ENCODE measurements at places on chromosomes 16 and 17. TPM values are rescaled to one million over a fixed set of nuclear protein-coding genes. Genes with fewer than 3 reads are reported as not detected.

Gene SLFN12L
- 0.19 TPM for polyA plus RNA-seq

Gene WDR81
- 21.4 TPM for polyA plus RNA-seq

Gene WFIKKN2
- 0.75 TPM for polyA plus RNA-seq

Gene KRTAP2-3
- polyA plus RNA-seq = not detected

Gene MC1R
- 2.6 TPM for polyA plus RNA-seq

Gene CES1
- 0.32 TPM for polyA plus RNA-seq

Gene KRTAP16-1
- polyA plus RNA-seq = not detected

Gene HOXB13
- polyA plus RNA-seq = not detected

Gene CTRB1
- 0.15 TPM for polyA plus RNA-seq

Gene VTN
- 1.2 TPM for polyA plus RNA-seq

DNA sequence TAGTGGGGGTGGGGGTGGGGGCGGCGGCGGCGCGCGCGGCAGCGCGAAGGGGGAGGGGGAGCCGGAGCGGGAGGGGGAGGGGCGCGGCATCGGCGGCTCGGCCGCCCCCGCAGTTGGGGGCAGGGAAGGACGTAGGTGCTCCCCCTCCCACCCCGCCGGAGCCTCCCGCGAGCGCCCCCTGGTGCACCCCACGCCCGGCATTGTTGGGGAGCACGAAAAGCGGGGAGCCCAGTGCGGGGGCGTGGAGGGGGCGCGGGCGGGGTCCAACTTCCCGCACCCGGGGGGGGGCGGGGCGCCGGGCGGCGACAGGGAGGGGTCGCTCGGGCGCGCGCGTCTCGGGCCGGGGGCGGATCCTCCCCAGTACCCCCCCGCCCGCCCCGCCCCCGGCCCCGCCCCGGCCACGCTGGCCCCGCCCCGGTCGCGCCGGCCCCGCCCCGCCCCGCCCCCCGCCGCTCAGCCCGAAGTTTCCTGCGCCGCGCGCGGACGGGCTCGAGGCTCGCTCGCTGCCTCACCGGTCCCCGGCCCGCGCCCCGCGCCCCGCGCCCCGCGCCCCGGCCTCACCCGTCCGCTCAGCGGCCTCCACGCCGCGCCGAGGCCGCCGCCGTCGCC lies at the start of gene CACNA1H:
Gene CACNA1H (plus strand): TSS at position 456 of the 609 bp plus-strand sequence. CDS start 632 bp downstream, outside the sequence.
- DNase-seq = no peak

DNA sequence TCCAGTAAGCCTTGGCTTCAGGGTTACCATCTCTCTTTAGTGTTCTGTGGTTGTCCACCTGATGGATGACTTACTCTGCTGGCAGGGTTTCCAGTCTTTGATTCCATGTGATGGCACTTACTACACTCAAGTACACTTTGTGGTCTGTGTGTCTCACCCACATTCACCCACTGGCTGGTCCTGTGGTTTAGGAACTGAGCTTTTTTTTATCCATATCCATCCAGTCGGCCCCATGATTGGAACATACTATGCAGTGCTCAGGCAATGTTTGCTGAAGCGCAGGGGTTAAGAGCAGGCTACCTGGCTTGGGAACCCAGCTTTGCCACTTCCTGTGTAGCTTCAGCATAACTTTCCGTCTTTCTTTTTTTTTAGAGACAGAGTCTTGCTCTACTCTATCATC lies 2.8 kb upstream of the FUS start:
- no peak for DNase-seq

- DNase-seq = no peak
These were observed 10.7 kb downstream of the CACNA1H start for GRCh38 chr16:1163567-1164055.

DNA sequence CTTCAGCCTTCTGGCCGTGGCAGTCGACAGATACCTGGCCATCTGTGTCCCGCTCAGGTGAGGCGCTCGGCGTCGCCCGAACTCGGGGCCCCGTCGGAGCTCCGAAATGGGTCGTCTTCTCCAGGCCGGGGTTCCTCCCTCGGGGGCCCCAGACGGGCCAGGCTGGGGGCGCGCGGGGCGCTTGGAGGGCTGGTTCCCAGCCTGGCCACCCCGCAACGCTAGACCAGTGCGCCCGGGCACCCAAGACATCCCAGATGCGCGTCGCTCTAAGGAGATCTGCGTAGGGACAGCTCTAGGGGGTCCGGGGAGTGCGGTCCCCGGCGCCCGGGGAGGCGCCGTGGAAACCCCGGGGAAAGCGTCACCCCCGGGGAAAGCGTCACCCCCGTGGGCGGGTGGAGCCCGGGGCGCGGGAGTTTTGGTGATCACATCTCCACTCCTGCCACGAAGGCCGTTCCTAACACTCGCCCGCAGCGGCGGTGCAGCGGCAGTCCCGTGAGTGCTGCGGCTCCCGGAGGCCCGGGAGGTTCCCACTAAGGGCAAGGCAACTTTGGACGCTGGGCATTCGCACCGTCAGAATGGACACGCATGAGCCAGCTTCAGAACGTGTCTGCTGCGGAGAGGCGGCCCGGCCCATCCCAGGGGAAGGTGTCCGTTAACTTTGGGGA lies 729 bp downstream of the ADORA2B start:
- DNase-seq = no peak

DNA sequence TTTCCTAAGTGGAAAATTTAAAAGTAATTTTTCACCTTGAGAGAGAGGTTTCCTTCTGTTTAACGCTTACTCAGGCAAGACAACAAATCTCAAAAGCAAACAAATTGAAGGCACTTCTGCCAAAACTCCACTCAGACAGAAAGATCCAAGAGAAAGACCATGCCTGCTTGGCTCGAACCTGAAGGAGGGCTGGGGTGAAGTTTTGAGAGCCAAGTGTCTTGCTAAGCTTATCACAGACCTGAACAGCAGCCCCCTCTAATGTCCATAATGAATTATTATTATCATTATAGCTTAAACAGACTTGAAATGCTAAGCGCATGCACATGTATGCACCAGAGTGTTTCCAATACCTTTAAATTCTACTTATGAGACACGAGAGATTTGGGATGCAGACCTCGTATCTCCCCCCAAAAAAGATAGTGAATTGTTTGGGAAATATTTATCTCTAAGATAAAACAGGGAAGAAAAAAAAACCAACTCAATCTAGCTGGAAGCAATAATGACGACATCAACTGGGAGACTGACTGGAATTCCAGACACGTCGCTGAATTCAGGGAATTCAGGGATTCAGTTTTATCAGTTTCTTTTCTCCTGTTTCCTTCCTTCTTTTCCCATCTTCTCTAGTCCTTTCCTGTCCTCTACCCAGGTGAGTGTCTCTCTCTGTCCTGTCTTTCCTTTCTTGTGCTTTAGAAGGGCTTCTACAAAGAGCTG lies 473.2 kb downstream of the RBFOX1 start:
- peak; percentile 38 for DNase-seq

DNA sequence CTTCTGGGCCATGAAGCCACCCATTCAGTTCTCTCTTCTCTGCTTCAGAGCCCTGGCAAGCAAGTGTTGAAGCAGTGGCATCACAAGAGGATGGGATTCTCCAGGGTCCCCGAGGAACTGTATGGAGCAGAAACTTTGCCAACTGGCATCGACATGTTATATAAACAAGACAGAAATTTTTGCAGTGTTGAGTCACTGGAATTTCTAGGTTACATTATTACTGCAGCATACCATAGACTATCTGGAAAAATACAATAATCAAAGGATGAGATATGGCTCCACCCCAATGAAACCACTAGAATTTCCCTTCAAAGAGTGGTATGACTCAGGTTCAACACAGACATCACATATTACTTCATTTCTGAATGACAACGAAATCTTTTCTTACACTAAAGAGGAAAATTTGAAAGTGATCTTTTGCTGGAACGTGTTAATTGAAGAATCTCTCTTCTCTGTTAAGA lies 343.0 kb upstream of the DYNLRB2 start:
- DNase-seq = peak; percentile 38

- DNase-seq = no peak
These were observed 11.9 kb downstream of the PIEZO1 start for GRCh38 chr16:88772871-88773811.

- DNase-seq = no peak
These were observed 335.5 kb upstream of the ZFHX3 start for GRCh38 chr16:73383195-73383987.

DNA sequence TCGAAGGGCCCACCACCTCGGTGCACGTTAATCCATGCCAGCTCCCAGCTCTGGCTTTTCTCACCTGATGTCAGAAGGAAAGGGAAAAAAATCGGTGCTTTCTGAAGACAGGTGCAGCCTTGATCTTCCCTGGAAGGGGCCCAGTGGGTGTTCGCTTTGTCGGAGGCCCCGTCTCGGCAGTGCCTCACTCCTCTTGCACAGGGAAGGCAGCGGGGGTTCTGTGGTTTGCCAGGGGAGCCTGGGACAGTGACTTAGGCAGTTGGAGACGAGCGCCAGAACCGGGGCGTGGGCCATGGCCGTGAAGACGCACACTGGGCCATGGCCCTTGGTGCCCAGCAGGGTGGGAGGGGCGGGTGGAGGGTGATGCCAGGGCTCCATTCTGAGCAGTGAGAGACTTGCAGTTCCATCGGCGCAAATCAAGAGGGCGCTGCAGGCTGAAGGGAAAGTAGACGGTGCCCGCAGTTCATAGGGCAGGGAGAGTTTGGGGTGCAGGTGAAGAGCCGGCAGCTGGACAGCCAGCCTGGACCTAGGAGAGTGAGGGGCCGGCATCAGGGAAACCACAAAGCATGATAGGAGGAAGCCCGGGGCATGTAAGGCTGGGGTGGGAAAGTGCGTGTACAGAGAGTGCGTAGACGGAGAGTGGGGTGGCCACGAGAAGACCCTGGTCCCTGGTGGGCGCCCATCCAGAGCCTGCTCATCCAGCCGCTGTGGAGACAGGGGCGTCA lies 101.3 kb upstream of the CHMP6 start:
- DNase-seq = no peak

DNA sequence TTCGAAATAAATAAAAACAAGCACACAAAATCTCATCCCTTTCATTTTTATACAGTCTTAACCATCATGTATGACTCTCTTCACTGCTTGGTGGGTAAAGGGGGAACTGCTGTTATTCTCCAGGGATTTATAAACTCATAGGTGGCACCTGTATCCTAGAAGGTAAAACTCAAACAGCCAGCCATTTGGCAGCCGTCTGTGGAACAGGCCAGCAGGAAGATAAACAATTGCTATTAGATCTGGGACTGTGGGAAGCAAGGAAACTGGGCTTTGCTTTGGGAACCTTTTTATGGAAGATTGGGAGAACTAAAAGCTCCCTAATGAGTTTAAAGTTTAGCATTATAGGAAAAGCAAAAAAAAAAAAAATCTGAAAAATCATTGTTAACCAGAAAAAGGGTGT lies 126.0 kb downstream of the TANGO6 start:
- no peak for DNase-seq

GRCh38 chr16:31868691-31869167 lies 4.9 kb upstream of the ZNF267 start:
- DNase-seq = peak; percentile 78

DNA sequence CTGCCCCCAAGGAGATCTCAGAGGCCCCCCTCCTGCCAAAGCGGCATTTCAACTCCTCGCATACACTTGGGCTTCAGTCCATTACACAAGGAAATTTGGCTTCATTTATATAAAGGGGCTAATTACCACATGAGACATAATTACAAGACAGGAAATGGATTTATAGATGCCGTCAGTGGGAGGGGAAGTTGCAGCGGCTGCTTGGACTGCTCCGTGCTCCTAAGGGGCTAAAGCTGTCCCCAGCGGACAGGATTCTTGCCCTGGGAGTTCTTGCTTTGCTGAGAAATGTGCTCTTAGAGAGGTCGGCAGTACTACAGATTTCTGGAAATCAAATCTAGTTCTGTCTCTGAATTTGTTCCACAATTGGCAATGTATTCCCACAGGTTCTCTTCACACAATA lies 57.2 kb upstream of the NLK start:
- DNase-seq = no peak

- no peak for DNase-seq
These were observed 27.9 kb upstream of the HYDIN start for GRCh38 chr16:71258372-71258771.

- DNase-seq = peak; percentile 69
These were observed 82.1 kb downstream of the METRNL start for GRCh38 chr17:83161298-83162034.

- no peak for DNase-seq
These were observed 224.2 kb downstream of the PARN start for GRCh38 chr16:14405611-14406537.

DNA sequence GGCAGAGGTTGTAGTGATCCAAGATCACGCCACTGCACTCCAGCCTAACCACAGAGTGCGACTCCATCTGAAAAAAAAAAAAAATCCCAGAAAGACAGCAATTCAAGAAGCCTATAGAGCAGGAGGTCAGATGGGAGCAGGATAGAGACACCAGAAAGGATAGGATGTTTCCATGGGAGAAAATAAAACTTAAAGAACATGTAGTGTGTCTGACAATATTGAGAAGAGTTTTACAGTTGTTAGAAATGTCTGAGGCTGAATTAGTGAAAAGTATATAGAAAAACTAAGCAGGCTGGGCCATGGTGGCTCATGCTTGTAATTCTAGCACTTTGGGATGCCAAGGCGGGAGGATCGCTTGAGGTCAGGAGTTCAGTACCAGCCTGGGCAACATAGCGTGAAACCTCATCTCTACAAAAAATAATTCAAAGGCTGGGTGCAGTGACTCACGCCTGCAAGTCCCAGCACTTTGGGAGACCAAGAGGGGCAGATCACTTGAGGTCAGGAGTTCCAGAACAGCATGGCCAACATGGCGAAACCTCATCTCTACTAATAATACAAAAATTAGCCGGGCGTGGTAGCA lies 15.3 kb upstream of the TRIM37 start:
- DNase-seq = no peak
